ENCODE measurements at places on chromosomes 7 and 10.
A peak's percentile ranks its signal among the peaks of the same experiment; 100 is the strongest.

DNA sequence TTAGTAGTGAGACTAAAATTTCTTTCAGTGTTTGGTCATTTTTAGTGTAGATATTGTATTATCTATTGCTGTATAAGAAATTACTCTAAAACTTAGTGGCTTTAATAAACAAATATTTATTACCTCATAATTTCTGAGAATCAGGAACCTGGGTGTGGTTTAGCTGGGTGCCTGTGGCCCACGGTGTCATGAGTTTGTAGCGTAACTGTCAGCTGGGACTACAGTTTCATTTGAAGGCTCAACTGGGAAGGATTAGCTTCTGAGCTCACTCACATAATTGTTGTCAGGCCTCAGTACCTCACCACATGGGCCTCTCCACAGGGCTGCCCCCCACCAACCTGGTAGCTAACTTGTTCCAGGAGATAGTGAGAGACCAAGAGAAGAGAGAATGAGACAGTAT is 98.5 kb downstream of the SRI start:
- no peak for DNase-seq

DNA sequence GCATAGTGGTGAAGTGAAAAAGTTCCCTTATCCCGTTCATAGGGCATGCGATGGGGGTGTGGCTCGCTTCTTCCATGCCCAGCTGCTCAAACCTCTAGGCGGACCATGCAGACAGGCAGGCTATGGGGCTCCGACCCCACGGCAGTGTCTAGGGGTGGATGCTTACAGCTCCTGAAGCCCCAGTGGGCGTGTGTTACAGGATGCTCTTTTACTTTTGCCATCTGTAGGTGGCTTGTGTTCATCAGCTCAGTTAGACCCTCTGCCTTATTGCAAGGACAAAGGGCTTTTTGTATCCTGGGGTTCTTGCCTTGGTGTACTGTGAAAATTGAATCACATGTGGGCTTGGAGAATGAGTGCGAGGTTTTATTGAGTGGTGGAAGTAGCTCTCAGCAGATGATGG is at the start of gene MYL10:
Gene MYL10 (minus strand): TSS at position 126 of the 400 bp plus-strand sequence. CDS start 178 bp downstream, outside the sequence.
- DNase-seq, result no peak

DNA sequence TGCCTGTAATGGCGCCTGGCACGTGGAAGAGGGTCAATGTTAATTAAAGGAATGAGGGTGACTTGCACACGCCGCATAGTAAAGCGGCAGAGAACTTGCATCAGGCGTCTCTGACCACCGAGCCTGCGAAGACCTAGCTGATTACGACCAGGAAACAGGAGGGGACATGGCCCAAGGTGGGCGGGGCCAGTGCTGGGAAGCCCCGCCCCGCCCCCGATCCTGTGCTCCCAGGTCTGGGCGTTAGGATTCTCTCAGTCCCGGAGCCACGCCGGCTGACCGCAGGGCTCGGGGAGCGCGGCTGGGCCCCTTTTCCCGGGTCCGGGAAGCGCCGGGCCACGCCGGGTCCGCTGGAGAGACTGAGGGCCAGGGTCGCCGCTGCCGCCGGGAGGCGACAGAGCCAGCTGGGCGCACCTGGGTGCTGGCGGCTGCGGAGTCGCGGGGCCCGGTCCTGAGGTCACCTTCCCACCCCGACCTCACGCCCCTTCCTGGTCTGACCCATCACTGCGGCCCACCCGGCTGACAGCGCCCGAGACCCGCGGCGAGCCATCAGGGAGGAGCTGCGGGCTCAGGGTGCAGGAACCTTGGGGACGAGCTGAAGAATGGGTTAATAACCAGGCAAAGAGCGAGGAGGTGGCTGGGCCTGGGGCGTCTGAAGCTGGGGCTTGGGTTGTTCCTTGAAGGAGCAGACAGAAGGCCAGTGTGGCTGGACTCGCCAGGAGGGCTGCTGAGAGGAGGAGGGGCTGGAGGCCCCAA is 23.0 kb upstream of the GRID1 start:
- no peak for DNase-seq

- no peak for DNase-seq
Measured at GRCh38 chr10:60963441-60964256, 19.7 kb upstream of the RHOBTB1 start.

DNA sequence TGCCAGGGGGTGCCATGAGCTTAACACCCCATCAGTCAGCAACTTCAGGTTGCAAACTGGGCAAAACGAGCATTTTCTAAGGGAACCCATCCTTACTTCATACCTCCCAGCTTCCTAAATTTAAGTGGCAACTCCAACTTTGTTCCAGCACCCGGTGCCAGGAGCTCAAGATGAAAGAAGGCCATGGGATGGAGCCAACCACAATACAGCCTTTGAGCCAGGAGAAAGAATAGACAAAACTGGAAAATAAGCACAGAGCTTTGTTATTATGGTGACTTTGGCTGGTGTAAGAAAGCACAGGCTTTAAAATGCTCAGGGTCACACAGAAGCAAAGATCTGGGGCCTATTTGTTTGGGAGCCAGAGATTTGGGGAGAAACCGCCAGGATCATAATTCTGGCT is 388.7 kb upstream of the MGMT start:
- DNase-seq, result no peak

- no peak for DNase-seq
Measured at GRCh38 chr7:47670729-47671128, 88.8 kb upstream of the TNS3 start.

- DNase-seq, result no peak
Measured at GRCh38 chr7:139918480-139918879, 89.4 kb downstream of the TBXAS1 start.

GRCh38 chr7:136016649-136017395 is 39.7 kb upstream of the MTPN start:
- no peak for DNase-seq

DNA sequence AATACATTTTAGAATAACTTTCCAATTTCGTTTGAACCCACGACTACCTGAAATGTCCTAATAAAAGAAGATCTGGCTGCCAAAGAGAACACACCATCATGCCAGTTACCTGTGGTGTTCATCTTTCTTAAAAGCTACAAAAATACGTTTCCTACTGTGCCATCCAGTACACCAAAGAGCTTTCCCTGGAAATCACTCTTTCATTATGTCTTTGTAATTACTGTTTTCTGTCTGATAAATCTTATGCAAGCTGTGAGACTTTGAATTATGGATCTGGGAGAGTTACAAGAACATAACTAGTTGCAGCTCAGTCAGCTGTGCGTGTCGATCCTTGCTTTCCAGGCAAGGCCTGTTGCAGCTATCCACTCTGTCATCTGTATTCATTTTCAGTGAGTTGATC is 12.5 kb upstream of the POM121L12 start:
- DNase-seq, result no peak

- DNase-seq, result no peak
Measured at GRCh38 chr10:129814681-129815646, 149.1 kb downstream of the EBF3 start.

GRCh38 chr10:14510346-14510745 is 179.6 kb upstream of the FRMD4A start:
- no peak for DNase-seq

DNA sequence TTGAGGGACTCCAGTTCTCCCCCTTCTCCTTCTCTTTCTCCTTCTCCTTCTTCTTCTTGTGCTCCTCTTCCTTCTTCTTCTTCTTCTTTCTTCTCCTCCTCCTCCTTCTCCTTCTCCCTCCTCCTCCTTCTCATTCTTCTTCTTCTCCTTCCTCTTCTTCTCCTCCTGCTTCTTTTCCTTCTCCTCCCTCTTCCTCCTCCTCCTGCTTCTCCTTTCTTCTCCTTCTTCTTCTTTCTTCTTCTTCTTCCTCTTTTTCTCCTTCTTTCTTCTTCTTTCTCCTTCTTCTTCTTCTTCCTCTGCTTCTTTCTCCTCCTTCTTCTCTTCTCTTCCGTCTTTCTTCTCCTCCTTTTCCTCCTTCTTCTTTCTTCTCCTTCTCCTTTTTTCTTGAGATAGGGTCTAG is 25.6 kb upstream of the LIMK1 start:
- DNase-seq, result no peak

DNA sequence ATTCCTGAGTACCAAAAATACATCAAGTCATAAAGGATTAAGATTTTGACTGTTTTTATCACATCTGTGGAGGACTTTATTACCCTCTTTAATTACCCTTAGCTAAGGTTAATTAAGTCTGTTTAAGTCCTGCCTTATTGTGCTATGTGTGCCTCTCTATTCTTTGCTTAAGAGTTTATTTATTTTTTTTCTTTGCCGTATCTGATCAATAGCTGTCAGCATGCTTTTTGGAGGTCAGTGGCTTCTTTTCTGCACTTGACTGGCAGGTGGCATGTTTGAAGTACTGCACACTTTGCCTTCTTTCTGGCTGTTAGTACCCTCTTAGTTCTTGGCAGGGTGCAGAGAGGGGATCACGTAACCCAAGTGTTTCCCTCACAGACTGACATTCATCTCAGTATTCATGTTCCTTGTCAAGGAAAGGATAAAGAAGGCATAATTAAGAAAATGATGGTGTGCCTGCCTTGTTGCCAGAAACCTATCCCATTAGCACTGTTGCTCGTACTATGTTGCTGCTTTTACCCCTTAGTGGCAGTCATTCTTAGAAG is 225.8 kb downstream of the EXOC4 start:
- no peak for DNase-seq

GRCh38 chr7:104156842-104157277 is 51.0 kb downstream of the ORC5 start:
- no peak for DNase-seq

- DNase-seq, result no peak
Measured at GRCh38 chr10:50044941-50045664, 22.7 kb upstream of the WASHC2A start.

- DNase-seq, result no peak
Measured at GRCh38 chr10:121539786-121540185, 58.5 kb downstream of the FGFR2 start.

DNA sequence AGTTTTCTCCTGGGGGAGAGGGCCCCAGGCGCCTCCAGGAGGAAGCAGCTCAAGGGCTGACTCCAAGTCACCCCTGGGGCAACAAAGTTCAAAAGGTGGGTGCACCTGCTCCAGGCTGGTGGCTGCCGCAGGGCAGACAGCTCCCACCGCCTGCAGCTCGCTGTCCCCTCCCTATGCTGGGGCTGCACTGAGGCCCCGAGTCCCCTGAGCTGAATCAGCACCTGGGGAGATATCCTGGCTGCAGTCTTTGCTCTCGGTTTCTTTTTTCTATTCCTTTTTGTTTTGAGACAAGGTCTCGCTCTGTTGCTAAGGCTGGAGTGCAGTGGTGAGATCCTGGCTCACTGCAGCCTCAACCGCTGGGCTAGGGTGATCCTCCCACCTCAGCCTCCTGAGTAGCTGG is 183.4 kb downstream of the DNAJB6 start:
- no peak for DNase-seq

DNA sequence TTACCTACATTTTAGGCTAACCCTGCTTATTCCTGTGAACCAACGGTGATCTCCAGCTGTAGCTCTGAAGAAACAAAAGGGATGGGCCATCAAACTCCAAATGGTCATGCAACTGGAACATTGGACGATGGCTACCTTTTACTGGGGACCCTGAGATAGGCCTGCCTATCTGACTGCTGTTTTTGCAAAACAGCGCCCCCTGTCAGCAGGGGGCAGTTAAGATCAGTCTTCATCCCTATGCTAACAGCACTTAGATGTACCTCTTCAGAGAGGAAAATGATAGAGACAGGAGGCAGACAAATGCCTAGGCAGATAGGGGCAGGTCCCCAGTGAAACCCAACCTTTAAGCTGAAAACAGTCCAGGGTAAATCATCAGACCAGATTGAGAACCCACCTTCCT is 1085.4 kb upstream of the SORCS1 start:
- no peak for DNase-seq

- no peak for DNase-seq
Measured at GRCh38 chr10:101669181-101669580, 25.8 kb downstream of the FBXW4 start.

GRCh38 chr10:110704906-110705476 is 60.9 kb downstream of the RBM20 start:
- DNase-seq, result no peak

GRCh38 chr10:12337453-12338372 is 11.6 kb upstream of the CAMK1D start:
- no peak for DNase-seq

DNA sequence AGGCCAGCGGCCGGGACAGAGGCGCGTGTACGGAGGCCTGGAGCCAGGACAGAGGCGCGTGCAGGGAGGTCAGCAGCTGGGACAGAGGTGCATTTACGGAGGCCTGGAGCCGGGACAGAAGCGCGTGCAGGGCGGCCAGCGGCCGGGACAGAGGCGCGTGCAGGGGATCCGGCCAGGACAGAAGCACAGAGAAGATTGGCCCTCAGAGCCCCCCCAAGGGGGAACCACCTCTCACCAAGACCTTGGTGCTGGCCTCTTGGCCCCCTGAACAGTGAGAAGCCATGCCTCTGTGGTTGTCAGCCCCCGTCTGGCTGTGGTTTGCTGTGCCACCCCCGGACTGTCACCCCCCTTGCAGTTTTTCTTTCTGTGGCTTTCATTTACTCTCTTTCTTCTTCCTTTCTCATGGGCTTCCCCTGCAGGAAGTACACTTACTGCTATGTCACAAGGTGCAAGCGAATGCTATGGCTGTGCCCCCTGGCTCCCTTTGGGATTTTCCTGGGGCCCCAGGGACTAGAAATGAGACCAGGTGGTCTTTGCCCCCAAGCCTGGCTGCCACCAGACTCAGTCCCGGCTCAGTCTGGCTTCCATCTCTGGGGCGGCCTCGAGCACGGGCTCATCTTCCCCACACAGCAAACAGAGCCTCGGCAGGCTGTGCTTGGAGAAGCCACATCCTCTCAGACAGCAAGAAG is 41.1 kb downstream of the INSIG1 start:
- no peak for DNase-seq

- no peak for DNase-seq
Measured at GRCh38 chr7:22435105-22435504, 64.9 kb downstream of the STEAP1B start.

GRCh38 chr7:140680886-140681285 is 8.1 kb downstream of the ADCK2 start:
- DNase-seq, result no peak

GRCh38 chr10:51700228-51700817 is 928 bp upstream of the CSTF2T start:
- peak; percentile 1 for DNase-seq

DNA sequence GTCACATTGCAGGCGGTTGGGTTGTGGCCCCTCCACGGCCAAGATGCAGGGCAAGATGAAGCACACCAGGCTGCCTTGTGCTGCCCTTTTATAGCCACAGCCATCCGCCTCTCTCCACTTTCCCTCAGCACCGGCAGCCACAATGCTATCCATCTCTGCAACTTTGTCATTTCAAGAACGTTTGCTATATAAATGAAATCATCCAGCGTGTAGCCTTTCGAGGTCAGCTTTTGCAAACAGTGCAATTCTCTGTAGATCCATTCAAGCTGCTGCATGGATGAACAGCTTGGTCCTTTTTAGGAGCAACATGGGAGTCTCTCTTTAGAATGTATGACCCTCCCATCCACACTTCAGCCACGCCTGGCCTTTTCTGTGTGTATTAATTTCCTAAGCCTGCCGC is 6.4 kb upstream of the IL15RA start:
- DNase-seq, result no peak

DNA sequence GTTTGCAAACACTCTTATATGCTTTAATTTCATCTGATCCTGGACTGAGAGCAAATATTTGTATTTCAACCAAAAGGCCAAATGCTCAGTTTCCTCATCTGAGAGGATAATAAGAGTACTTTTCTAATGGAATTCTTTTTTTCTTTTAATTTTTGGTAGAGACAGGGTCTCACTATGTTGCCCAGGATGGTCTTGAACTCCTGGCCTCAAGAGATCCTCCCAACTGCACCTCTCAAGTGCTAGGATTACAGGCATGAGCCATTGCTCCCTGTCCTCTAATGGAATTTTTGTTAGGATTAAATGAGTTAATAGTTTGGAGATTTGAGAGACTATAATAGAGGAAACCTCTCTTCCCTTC is 68.4 kb upstream of the KMT2E start:
- no peak for DNase-seq

- no peak for DNase-seq
Measured at GRCh38 chr10:126872768-126873167, 32.5 kb upstream of the DOCK1 start.

Measured in CD4-positive, alpha-beta T cell treated with Interleukin-15 for 4 hours (primary cell).